MCF 10A (cell line): ENCODE measurements at places on chromosomes 4 and X.

- no peak overlapping the region for H3K27ac ChIP-seq
- H3K36me3 ChIP-seq = no peaks in the 10 kb centered on the region
- DNase-seq = no peak
- H3K4me1 ChIP-seq = peaks cover 28% of the 10 kb centered on the region
- no peaks in the 10 kb centered on the region for H3K27me3 ChIP-seq
Observed at GRCh38 chr4:74534121-74534520, 89.2 kb downstream of the AREG start.

DNA sequence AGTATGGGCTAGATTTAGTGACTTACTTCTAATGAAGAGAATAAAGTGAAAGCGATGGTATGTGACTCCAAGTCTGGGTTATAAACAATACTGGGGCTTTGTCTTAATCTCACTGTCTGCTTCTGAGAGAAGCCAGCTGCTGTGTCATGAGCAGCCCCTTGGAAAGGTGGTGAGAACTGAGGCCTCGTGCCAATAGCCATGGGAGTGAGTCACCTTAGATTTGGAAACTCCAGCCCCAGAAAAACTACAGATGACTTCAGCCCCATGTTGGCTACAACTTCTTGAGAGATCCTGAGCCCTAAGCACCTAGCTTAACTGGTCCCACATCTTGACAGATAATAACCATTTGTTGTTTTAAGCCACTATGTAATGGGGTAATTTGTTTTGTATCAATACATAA lies 77.6 kb downstream of the CWH43 start:
- DNase-seq = peak; percentile 65
- no peak overlapping the region for H3K27ac ChIP-seq
- no peaks in the 10 kb centered on the region for H3K4me1 ChIP-seq

DNA sequence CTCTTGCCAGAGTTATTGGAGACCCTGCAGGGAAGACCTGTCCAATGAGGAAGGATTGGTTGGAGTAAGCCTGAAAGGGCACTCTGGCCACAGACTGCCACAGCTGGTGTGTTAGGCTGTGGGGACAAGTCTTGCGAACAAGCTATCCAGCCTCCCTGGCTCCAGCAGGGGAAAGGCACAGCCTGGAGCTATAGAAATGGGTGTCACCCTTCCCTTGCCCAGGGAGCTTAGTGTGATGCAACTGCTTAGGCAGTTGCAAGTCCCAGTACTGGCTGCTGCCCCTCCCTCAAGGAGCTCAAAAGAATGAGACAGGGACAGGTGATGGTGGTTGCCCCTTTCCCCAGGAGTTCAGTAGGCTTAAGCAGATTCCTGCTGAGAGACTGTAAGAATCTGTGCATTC lies 165.7 kb upstream of the CT83 start:
- H3K36me3 ChIP-seq = no peaks in the 10 kb centered on the region
- peak; percentile 21 for DNase-seq
- no peak overlapping the region for H3K27ac ChIP-seq
- peaks cover 11% of the 10 kb centered on the region for H3K27me3 ChIP-seq
- H3K4me1 ChIP-seq = no peaks in the 10 kb centered on the region

- no peaks in the 10 kb centered on the region for H3K27me3 ChIP-seq
- no peaks in the 10 kb centered on the region for H3K4me1 ChIP-seq
- H3K27ac ChIP-seq = no peak overlapping the region
Observed at GRCh38 chr4:104719539-104720230, 225.0 kb upstream of the CXXC4 start.

GRCh38 chr4:53994382-53995102 lies 69.9 kb downstream of the CHIC2 start:
- no peak for DNase-seq
- no peak overlapping the region for H3K4me3 ChIP-seq
- H3K27ac ChIP-seq = no peak overlapping the region
- H3K36me3 ChIP-seq = peaks cover 19% of the 10 kb centered on the region
- H3K27me3 ChIP-seq = no peaks in the 10 kb centered on the region

DNA sequence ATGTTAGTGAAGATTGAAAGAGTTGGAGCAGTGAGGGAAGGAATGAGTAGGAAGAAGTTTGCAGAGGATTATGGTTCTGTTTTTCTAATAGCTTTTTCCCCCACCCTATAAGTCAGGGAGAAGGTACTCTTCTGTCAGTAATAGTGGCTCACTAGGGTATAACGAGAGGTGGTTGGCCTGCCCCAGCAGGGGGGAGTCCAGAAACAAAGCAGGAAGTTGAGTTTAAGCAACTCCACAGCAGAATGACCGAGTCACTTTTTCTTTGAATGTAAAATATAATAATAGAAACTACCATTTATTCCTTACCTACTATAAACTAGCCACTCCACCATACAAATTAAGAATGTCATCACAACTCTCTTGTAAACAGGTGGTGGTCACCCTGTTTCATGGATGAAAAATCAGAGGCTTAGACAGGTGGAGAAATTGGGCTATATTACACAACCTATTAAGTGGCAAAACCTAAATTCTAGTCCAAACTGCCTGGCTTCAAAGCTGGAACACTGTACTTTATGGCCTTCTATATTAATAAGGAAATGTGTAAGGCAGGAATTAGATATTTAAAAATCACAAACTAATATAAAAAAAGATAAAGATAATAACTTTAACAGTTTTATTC lies 21.9 kb downstream of the AP1AR start:
- H3K36me3 ChIP-seq = peaks cover 27% of the 10 kb centered on the region
- H3K4me1 ChIP-seq = peaks cover 5% of the 10 kb centered on the region
- H3K27ac ChIP-seq = no peak overlapping the region
- H3K4me3 ChIP-seq = no peak overlapping the region
- no peaks in the 10 kb centered on the region for H3K27me3 ChIP-seq

GRCh38 chr4:34676400-34676799 lies 1567.9 kb downstream of the ARAP2 start:
- no peak for DNase-seq
- peaks cover 8% of the 10 kb centered on the region for H3K4me1 ChIP-seq
- H3K27me3 ChIP-seq = no peaks in the 10 kb centered on the region
- no peak overlapping the region for H3K4me3 ChIP-seq
- H3K36me3 ChIP-seq = no peaks in the 10 kb centered on the region

- H3K36me3 ChIP-seq = no peaks in the 10 kb centered on the region
- H3K4me1 ChIP-seq = peaks cover 5% of the 10 kb centered on the region
- DNase-seq = no peak
- H3K4me3 ChIP-seq = no peak overlapping the region
Observed at GRCh38 chr4:146640021-146640464, 1.4 kb downstream of the POU4F2 start.

- no peak overlapping the region for H3K4me3 ChIP-seq
- no peak for DNase-seq
- no peaks in the 10 kb centered on the region for H3K4me1 ChIP-seq
- peaks cover 5% of the 10 kb centered on the region for H3K36me3 ChIP-seq
Observed at GRCh38 chr4:11197631-11198341, 230.9 kb downstream of the HS3ST1 start.

DNA sequence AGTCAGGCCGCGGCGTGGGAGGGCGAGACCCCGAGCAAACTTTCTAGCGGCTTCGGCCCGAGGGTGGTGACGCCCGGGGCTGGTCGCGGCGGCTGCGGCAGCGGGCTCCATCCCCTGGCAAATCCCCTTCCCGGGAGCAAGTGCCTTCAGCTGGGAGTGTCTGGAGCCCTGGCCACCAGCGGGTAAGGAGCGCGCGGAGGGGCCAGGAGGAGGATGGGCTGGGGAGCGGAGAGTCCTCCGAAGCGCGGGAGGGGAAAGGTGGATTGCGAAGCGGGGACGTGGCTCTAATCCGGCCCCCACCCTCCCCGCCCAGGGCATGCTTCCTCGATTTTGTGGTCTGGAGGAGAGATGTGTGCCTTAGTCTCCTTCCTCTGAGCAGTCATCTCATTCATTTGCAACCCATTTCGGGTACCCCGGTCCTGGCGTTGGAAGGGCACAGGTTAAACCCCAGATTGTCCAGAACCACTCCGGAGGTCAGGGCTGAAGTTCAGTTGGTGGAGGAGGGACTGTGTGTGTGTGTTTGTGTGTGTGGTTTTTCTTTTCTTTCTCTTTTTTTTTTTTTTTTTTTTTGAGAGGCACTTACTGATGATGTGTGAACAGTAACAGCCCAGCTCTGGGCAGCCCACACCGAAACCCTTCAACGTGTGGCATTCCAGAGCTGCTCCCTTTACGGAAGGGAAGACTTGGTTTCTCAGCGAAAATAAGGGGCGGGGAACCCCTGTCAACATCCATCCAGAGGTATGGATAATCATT lies 516 bp downstream of the SGMS2 start:
- H3K27ac ChIP-seq = peak overlapping the region; percentile 100
- H3K4me1 ChIP-seq = peaks cover 28% of the 10 kb centered on the region
- H3K4me3 ChIP-seq = peak overlapping the region; percentile 94
- H3K36me3 ChIP-seq = no peaks in the 10 kb centered on the region

DNA sequence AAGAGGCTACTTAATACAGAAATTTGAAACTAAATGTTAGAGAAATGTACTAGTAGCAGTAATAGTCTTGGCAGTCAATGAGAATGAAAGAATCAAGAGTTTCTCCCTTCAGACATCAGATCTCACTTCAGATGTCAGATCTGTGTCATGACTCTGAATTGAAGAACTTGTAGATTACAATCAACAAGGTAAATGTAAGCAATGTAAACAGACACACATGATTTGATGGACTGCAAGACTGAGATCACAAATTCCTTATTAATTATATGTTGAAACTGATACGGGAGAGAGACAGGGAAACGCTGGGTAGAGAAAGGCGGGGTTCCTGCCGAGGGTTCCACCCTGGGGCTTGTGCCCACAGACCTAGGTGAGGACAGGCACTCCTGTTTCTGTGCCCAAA lies 65.5 kb upstream of the HHIP start:
- no peak overlapping the region for H3K27ac ChIP-seq
- H3K27me3 ChIP-seq = no peaks in the 10 kb centered on the region
- no peak for DNase-seq
- no peaks in the 10 kb centered on the region for H3K36me3 ChIP-seq

- DNase-seq = peak; percentile 47
- no peak overlapping the region for H3K4me3 ChIP-seq
- peaks cover 53% of the 10 kb centered on the region for H3K27me3 ChIP-seq
- no peak overlapping the region for H3K27ac ChIP-seq
- no peaks in the 10 kb centered on the region for H3K36me3 ChIP-seq
Observed at GRCh38 chrX:68894513-68895340, 65.9 kb downstream of the EFNB1 start.

DNA sequence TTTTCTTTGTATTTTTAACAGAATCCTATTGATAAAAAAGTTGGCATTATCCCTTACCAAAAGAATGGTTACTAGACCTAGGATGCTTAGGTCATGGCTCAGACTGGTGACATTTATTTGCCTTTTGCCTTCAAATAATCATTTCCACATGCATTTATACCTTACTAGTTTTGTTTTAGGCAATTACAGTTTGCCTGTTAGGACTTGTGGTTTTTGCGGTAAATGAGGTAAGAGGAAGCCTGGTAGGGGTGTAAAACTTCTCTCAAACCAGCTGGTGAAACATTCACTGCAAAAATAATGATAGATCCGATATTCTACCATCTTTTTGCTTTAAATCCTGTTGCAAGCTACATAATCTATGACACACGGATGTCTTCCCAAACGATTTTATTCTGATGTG lies 12.1 kb downstream of the LAMP2 start:
- H3K4me1 ChIP-seq = peaks cover 27% of the 10 kb centered on the region
- peak; percentile 77 for DNase-seq
- peak overlapping the region; percentile 48 for H3K4me3 ChIP-seq
- H3K27me3 ChIP-seq = no peaks in the 10 kb centered on the region
- H3K36me3 ChIP-seq = peaks cover 31% of the 10 kb centered on the region

DNA sequence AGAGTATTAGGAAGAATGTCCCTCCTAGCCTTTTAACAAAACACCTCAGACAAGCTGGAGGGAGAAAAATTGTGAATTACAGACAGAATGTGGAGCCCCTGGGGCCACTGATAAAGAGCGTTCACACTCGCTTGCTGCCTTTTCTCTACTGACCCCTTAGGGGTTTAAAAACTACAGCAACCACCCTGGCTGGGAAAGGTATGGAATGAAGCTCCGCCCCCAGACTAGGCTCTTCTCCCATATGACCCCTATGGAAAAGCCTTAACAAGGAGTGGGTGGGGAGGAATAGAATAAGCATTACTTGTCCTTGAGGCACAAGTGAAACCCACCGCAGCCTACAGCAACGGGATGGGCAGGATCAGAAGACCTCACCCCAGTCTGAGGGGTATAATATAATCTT lies 26.3 kb downstream of the ANKRD50 start:
- peaks cover 20% of the 10 kb centered on the region for H3K36me3 ChIP-seq
- peak overlapping the region; percentile 35 for H3K27ac ChIP-seq
- peaks cover 15% of the 10 kb centered on the region for H3K4me1 ChIP-seq
- H3K4me3 ChIP-seq = no peak overlapping the region

- DNase-seq = peak; percentile 61
- H3K4me3 ChIP-seq = no peak overlapping the region
- H3K27ac ChIP-seq = no peak overlapping the region
- H3K4me1 ChIP-seq = no peaks in the 10 kb centered on the region
- no peaks in the 10 kb centered on the region for H3K36me3 ChIP-seq
Observed at GRCh38 chrX:9312922-9313867, 151.7 kb upstream of the TBL1X start.

DNA sequence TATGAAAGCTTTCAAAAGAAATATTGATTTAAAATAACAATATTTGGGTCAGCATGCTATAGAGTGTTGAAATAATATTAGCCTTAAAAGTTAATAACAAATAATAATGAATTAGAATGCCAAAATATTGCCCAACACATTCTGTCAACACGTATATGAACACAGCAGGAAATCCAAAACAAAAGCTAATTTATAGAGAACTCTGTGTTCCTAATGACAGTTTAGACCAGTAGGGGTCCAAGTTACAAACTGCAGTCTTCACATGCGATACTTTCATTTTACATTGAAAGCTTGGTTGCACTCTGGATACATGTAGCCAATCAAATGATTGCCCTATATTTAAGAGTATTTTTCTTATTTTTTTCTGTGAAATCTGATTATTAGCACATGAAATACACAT lies 274.4 kb downstream of the DCTD start:
- no peak overlapping the region for H3K27ac ChIP-seq
- H3K4me3 ChIP-seq = no peak overlapping the region

DNA sequence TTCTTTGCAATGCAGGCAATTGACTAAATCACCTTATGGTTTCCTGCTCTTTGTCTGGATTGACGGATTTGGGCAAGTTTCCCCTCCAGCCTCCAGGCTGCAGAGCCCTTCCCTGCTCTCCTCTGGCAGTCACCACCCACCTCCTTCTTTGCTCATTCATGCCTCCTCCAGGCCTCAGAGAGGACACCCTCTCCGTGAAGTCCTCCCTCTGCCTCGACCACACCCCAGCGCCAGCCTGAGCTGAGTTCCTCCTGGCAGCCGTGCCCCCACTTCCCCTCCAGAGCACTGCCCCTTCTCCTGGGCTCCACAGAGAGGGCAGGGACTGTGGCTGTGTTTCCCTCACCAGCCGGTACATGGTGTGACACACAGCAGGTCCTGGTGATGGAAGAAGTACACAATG lies 53.7 kb downstream of the DCTD start:
- no peaks in the 10 kb centered on the region for H3K27me3 ChIP-seq
- no peaks in the 10 kb centered on the region for H3K4me1 ChIP-seq
- H3K27ac ChIP-seq = no peak overlapping the region
- DNase-seq = no peak
- no peaks in the 10 kb centered on the region for H3K36me3 ChIP-seq
